Activated T-helper 2 cell treated with anti-CD3 and anti-CD28 coated beads, Interferon-gamma antibody, Interleukin-2, Interleukin-4, amounts not matched to agents 10 μg/mL and 5 μg/mL and 100 μg/mL, durations not matched to agents 14 hours and 24 hours and 36 hours (primary cell): ENCODE measurements at places on chromosomes 16 and 17.
A peak's percentile ranks its signal among the peaks of the same experiment; 100 is the strongest.

DNA sequence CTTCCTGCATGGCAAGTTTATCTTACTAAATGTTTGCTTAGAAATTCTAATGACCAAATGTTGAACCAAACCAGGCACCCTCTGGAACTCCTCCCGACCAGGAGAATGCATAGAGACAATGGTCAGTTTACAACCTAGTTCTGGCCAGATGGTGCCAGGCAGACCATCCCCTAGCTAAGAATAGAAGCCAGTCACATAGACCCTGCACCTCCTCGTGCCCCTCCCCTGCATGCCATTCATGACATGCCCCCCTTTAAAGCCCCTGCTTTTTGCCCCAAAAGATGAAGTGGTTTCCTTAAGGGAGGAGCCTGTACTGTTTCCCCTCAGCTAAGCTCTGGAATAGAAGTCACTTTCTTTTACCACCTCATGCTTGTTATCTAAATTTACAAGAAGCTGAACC, 6.6 kb upstream of the CPHXL start:
- DNase-seq: no peak

- peak; percentile 66 for DNase-seq
These were observed 98.9 kb downstream of the AATF start for GRCh38 chr17:37047631-37048104.

GRCh38 chr16:30774367-30775130, 12.4 kb downstream of the RNF40 start:
- DNase-seq: no peak

- DNase-seq: peak; percentile 26
These were observed 102.6 kb upstream of the CREBBP start for GRCh38 chr16:3983081-3983520.

GRCh38 chr17:79216826-79217225, 142.2 kb downstream of the ENGASE start:
- DNase-seq: no peak

- no peak for DNase-seq
These were observed 37.6 kb downstream of the HLF start for GRCh38 chr17:55302407-55302787.

DNA sequence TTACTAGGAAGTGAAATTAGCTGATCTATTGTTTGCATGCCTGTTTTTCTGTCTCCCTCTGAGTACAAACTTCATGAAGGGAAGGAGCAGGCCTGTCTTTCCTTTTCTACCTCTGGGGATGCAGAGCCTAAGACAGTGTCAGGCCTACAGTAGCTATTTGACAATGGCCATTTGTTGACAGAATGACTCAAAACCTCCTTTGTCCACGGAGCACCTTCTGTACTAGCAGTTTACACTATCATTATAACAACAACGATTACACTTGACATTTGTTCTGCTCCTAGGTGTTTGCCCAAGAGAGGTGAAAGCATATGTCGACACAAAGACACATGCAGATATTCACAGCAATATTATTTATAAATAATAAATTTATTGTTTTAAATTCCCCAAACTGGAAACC, 132.3 kb upstream of the IRX3 start:
- no peak for DNase-seq

DNA sequence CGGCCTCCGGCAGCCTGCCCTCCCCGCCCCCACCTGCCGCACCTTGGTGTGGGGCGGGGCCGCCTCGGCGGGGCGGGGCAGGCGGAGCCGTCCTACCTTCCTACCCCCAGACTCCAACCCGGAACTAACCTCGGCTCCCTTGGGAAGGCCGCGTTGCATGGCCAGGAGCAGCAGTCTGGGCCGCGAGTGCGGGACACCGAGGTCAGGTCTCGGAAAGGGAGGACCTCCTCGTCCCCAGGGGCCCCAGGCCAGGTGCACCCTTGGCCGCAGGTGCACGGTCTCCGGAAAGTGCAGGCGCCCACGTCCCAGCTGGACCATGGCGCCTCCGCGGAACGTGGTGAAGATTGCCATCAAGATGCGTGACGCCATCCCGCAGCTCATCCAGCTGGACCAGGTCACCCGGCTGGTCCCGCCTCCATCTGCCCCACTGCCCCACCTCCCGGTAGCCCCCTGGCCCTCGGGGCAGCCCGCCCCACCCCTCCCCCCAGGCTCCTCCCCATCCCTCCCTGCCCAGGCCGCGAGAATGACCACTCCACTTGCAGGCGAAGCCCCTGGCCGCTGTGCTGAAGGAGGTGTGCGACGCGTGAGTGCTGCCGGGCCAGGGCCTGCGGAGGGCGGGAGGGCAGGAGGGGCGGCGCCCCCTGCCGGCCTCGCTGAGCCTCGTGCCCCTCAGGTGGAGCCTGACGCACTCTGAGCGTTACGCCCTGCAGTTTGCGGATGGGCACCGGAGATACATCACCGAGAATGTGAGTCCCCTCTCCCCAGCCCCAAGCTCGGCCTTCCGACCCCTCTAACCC, at the start of gene ELMO3:
Gene ELMO3 (plus strand): TSS at position 121 of the 797 bp plus-strand sequence. CDS start 196 bp downstream, at position 317.
- DNase-seq: no peak

GRCh38 chr16:35370617-35371016, 1911.2 kb downstream of the TP53TG3F start:
- no peak for DNase-seq

- DNase-seq: no peak
These were observed 23.1 kb downstream of the GABARAPL2 start for GRCh38 chr16:75589306-75589705.

- no peak for DNase-seq
These were observed 1301.0 kb upstream of the CDH8 start for GRCh38 chr16:63337264-63337663.

DNA sequence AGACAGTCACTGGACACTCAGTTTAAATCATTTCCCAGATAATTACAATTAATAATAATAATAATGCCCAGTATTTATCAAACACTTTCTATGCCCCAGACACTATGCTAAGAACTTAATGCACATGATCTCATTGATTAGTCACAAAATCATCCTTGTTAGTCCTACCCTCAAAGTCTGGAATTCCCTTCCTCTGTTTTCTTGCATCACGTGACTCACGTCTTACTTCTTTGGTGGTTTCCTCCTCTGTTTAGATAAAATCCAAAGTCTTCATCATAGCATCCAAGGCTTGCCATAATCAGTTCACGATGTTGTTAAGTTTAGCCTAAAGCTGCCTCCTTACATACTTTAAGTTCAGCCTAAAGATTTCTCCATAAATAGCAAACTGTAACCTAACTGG, 471.9 kb downstream of the PMP22 start:
- DNase-seq: no peak

DNA sequence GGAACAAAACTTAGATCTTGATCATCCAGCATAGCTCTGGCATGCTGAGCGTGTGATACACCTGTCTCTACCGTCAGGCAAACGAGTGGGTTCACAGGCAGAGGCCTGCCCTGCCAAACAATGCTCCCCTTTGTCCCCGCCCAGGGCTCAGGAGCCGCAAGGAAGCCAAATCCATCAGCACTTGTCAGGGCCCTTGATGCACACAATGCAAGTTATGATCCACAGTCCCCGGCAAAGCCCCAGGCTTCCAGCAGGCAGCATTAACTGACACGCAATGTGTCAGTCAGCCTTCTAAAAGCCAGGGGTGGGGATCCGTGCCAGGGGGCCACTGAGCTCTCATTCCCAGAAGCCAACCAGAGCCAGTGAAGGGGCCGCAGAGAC, 460.9 kb downstream of the SLC39A11 start:
- no peak for DNase-seq

DNA sequence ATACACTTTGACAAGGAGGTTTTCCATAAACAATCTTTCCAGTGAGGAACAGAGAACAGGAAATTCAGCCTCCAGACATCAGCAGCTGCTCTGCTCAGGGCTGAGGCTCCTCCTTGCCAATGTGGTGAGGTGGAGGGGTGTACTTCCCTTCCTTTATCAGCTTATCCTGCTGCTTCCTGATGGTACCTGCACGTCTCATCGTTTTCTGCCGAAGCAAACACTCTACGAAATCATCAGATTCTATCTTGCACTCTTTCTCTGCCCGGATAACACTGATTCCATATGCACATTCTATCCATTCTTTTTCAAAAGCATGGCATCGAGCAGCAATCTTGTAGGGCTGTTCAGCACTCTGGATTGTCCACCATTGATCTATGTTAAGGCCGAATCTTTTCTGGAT, 15.4 kb upstream of the SEZ6 start:
- DNase-seq: no peak

GRCh38 chr17:29383686-29384085, 6.5 kb upstream of the TAOK1 start:
- DNase-seq: no peak

- no peak for DNase-seq
These were observed 475.0 kb downstream of the HS3ST3B1 start for GRCh38 chr17:14775731-14776492.

DNA sequence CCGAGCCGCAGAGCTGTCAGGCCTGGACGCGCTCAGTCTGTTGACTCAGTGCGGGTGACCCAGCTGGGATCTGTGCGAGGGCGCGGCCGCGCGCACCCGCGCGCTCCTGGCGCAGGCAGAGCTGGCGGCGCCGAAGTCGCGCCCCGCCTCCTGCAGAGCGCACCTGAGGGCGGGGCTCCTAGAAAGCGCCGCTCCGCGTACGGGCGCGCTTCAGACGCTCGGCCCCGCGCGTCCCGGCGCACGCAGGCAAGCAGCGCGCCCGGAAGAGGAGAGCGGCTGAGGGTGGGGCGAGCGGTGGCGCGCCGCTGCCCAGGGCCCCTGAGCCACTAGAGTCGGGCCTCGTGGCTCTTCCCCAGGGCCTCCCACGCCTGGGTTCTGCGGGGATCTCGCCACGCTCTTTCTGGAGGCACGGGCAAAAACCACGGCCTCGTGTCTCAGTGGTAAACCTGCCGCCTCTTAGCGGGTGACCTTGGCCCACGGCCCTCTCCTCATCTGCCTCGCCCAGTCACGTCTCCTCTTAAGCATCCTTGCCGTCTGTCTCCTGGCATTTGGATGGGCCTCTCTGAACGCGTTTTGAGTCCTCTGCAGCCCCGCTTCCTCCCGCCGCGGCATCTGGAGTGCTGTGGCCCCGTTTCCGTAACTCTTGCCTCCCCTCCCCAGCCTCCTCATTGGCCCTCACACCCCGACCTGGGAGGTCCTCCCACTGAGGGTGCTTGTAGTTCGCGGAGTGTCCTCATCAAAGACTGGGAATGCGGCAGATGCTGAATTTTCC, at the start of gene ABCA5:
Gene ABCA5 (minus strand): TSS at position 74 of the 772 bp plus-strand sequence. CDS start 12,718 bp downstream, outside the sequence.
- DNase-seq: peak; percentile 83

GRCh38 chr16:64242492-64242891, 879.4 kb downstream of the CDH11 start:
- no peak for DNase-seq

DNA sequence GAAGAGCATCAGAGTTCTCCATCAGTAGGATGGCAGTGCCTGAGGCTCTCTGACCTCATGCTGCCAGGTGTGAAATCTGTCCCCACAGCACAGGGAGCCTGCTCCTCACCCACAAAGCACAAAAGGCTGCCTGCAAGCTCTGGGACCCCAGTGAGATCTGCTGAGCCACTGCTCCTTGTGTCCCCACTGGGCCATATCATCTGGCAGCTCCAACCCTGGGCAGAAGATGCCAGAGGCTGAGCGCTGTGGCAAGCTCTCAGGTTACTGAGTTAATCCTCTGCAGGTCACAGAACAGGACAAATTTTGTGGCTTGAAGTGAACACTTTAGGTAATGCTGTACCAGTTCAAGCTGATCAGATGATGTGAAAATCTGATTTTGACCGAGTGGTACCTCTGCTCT, 26.7 kb upstream of the ERN1 start:
- DNase-seq: no peak

- peak; percentile 55 for DNase-seq
These were observed 45.5 kb downstream of the CYTH1 start for GRCh38 chr17:78736526-78737079.

- DNase-seq: no peak
These were observed 144.4 kb downstream of the PCTP start for GRCh38 chr17:55895112-55895759.

DNA sequence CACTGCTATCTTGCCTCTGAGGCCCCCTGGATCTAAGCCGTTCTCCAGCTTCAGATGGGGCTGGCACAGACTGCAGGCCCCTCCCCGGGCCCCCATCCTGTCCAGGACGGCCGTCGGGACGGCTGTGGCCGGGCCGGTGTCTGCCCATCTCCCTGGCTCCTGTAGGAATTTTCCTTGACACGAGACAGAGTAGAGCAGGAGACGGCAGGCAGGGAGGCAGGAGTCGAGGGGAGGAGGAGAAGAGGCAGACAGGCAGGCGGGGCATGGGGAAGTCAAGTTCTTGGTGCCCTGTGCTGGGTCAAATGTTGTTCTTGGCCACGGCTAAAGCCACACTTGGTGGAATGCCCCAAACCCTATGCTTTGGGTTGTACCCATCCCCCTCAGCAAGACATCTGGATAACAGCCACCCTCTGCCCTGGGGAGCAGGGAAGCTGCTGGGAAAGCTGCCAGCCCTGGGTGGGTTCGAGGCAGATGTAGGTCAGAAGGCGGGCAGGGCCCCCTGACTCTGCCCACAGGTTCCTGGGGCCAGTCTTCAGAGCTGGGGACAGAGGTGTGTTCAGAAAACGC, 4.0 kb downstream of the C1QTNF1 start:
- DNase-seq: no peak

DNA sequence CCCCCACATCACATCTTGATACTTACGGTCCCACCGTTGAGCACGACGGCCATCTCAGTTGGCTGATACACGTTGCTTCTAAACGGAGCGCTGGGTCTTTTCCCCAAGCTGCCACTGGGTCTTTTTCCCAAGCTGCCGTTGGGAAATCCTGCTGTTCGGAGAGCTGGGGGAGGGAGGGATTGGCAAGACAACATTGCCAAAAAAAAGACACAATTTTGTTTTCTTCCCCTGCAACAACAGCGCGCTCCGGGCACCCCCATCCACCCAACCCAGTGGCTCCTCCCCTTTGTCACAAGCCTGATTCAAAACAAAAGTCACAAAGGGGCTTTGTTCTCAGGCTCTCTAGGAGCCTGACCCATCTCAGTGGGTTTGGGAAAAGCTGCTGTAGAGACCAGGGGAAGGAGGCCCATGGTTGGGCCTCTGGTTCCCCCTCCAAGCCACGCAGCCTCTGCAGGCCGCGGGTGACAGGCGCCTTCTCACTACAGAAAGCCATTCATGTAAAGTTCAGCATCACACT, 22.8 kb downstream of the GPRC5B start:
- DNase-seq: no peak

DNA sequence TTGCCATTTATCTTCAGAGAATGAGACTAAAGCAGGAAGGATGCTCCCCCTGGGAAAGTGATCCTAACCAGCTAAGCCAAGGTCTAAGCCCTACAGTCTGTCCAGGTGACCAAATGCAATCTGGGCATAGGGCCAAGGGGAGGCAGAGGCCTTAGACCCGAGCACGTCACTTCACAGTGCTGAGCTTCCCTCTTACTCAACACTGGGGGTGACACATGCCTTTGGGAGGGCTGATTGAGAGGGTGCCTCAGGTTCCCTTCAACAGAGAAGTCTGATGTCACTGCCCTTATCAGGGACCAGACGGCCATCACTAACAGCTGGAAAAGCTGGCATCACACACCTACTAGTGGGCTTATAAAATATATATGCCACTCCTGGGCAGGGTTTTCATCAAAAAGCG, 4.0 kb downstream of the CIAO2B start:
- DNase-seq: no peak
